ENCODE measurements at places on chromosomes 2 and 18. TPM values are rescaled to one million over a fixed set of nuclear protein-coding genes. Genes with fewer than 3 reads are reported as not detected.
A peak's percentile ranks its signal among the peaks of the same experiment; 100 is the strongest.

DNA sequence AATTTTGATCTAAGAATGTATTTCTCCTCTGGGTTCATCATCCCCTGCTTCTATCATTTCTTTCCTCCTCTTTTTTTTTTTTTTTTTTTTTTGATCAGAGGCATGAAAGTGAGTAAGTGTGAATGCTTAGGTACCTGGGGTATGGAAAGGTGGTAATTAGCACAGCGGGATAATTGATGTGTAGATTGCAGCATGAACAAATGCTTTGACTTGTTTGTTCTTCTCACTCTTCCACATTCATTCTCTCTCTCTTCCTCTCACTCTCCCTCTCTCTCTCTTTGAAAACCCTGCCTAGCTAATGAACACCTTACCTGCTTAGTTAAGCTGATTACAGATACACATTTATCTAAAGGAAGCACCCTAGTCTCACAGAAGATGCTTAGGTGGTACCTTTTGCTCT is 74.7 kb downstream of the ZEB2 start:
- H3K4me1 ChIP-seq = peaks cover 22% of the 10 kb centered on the region
- DNase-seq = no peak
- no peak overlapping the region for H3K4me3 ChIP-seq
- H3K27me3 ChIP-seq = no peaks in the 10 kb centered on the region
- no peak overlapping the region for H3K27ac ChIP-seq
- peaks cover 5% of the 10 kb centered on the region for H3K36me3 ChIP-seq

DNA sequence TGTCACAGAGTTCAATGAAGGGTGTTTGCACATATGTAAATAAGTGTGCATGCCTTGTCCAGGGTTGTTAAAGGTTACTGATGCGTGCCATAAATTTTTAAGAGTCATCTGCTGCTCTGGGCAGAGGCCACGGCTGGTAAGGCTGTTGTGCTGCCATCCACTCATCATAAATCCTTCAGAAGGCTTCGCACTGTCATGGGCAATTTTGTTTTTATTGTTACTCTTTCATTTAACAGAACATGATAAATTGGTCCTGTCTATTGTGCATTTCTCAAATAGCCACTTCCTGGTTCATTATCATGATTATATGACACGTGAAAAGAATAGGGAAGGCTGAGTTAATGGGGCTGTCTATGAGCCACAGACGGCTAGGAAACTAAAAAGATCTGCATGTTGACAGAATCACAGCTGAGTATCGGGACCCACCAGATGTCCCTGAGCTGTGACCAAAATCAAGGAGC is 634.3 kb upstream of the SOX11 start:
- H3K27me3 ChIP-seq = no peaks in the 10 kb centered on the region
- no peaks in the 10 kb centered on the region for H3K36me3 ChIP-seq
- H3K4me3 ChIP-seq = no peak overlapping the region
- H3K4me1 ChIP-seq = no peaks in the 10 kb centered on the region
- H3K27ac ChIP-seq = no peak overlapping the region

DNA sequence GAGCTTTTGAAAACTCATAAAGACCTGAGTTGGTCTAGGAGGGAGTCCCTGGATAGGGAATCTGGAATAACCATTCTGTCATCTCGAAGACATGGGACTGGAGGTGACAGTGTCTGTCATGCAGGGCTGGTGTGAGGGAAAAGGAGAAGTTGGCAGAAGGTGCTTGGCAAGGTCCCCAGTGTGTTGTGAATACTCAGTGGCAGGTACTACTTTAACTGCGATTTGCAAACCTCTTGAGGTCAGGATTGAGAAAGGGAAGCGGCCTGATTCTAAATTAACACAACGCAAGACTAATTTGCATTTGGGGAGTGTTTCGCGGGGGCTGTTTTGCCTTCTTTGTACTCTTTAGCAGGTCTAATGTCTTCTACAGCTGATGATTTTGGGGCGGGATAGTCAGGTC is 77.0 kb upstream of the TMEM200C start:
- DNase-seq = no peak
- no peaks in the 10 kb centered on the region for H3K36me3 ChIP-seq
- H3K27ac ChIP-seq = no peak overlapping the region
- H3K4me1 ChIP-seq = peaks cover 16% of the 10 kb centered on the region
- H3K4me3 ChIP-seq = no peak overlapping the region

GRCh38 chr2:58336416-58336815 is 95.3 kb upstream of the FANCL start:
- no peak for DNase-seq
- no peaks in the 10 kb centered on the region for H3K36me3 ChIP-seq
- H3K4me3 ChIP-seq = no peak overlapping the region
- no peaks in the 10 kb centered on the region for H3K4me1 ChIP-seq

GRCh38 chr2:54859997-54860701 is 136.7 kb downstream of the EML6 start:
- no peaks in the 10 kb centered on the region for H3K36me3 ChIP-seq
- H3K27me3 ChIP-seq = no peaks in the 10 kb centered on the region
- H3K4me3 ChIP-seq = no peak overlapping the region
- no peaks in the 10 kb centered on the region for H3K4me1 ChIP-seq
- no peak for DNase-seq

DNA sequence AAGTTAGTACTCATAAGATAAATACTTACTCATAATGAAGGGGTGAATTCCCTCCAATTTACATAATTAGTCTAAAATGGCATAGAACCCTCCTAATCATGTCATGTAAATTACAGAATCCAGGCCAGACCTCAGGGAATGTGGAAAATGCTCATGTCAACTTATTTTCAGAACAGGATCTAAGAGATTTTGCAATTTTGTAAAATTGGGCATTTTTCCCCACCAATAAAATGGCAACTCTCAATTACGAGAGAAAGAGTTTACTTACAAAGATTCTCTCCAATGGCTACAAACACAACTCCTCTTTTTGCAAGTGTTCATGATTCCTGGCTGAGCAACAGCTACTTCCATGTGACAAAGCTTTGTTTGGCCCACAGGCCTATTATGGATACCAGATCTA is 33.8 kb upstream of the SP5 start:
- H3K27me3 ChIP-seq = peaks cover 1% of the 10 kb centered on the region
- H3K27ac ChIP-seq = no peak overlapping the region
- H3K4me1 ChIP-seq = no peaks in the 10 kb centered on the region
- no peaks in the 10 kb centered on the region for H3K36me3 ChIP-seq

The CHN1 gene
- total RNA-seq = 3.0 TPM

GRCh38 chr2:62343206-62343605 is 147.3 kb downstream of the B3GNT2 start:
- no peak overlapping the region for H3K27ac ChIP-seq
- no peaks in the 10 kb centered on the region for H3K27me3 ChIP-seq
- no peaks in the 10 kb centered on the region for H3K36me3 ChIP-seq

DNA sequence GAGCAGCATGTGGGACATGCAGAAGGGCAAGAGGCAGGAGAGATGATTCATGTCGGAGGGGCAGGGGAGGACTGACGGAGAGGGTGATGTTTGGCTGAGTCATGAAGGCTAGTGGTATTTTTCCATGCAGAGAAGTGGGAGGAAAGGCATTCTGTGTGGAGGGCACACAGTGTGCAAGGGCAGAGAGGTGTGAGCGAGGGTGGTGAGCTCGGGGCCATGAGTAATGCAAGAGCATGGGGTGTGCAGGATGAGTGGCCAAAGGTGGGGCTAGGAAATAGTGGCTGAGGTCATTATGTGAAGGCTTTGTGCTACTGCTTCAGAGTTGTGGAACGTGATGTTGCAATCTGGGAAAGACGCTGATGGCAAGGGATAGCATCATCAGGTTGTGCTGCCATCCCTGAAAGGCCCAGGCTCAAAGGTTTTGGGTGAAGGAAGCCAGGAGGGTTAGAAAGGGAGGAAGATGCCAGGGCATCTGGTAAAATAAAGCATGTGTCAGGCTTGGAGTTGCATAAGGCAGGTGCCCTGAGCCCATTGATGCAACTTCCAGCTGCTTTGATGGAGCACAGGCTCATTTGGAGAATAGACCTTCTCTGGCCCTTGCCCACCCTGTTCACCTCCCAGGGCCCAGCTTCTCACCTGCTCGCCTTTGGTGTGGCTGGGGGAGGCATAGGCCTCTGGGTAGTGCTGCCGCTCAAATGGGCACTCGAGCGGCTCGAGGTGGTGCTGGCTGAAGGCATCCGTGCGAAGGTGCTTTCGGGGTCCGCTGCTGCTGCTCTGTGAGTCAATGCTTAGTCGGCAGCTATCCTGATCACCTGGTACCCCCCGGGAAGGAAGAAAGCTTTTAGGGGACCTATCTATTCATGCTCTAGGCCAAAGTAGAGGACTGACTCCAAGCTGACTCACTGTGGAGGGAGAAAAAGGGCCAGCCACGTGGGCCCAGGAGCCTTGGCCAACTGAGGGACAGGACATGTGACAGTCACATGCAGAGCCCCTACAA is 37.5 kb downstream of the PAX8 start:
- H3K27me3 ChIP-seq = no peaks in the 10 kb centered on the region
- peak overlapping the region; percentile 14 for H3K4me3 ChIP-seq
- H3K36me3 ChIP-seq = no peaks in the 10 kb centered on the region
- peaks cover 16% of the 10 kb centered on the region for H3K4me1 ChIP-seq
